Thyroid gland (tissue), 4 donors: ENCODE measurements at places on chromosomes 6 and 20.

DNA sequence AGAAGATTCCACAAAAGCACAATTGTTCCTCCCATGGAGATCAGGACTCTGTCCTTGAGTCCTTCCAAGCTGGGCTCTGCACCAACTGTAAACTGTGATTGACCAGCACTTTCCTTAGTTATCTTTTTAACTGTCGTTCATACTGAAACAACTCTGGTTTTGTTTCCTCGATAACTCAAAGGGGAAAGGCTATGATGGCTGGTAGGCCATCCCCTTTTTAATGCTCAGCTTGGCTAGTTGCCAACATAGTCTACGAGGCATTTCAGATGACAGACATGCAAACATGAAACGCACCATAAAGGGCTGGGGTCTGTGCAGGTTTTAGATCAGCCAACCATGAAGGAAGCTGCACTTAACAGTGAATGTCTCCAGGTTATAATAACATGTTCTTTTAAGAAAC is 497.1 kb upstream of the ARID1B start:
- no peak for DNase-seq

- DNase-seq = no peak
Measured at GRCh38 chr20:37311710-37312355, 22.4 kb downstream of the MANBAL start.

DNA sequence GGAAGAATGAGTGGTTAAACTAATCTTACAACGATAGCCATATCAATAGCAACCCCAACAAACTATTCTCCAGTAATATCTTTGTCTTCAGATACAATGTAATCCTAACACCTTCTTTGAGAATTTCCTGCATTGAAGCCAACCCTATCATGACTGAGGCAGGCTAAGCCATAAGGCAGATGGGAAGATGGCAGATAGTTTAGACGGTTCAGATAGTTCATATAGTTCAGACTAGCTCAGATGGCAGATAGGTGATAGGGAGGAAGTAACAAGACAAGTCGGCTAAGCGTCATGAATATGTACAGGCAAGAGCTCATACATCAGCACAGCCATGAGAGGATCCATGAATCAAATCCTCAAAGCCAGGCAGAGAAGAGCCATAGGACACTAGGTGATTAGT is 39.1 kb upstream of the BEND6 start:
- DNase-seq = no peak

- peak; percentile 81 for DNase-seq
Measured at GRCh38 chr20:36235892-36236785, at the start of gene AAR2. Gene AAR2, plus strand, starts transcription at chr20:36236478. Its CDS starts 3,391 bp downstream, at chr20:36239869.

DNA sequence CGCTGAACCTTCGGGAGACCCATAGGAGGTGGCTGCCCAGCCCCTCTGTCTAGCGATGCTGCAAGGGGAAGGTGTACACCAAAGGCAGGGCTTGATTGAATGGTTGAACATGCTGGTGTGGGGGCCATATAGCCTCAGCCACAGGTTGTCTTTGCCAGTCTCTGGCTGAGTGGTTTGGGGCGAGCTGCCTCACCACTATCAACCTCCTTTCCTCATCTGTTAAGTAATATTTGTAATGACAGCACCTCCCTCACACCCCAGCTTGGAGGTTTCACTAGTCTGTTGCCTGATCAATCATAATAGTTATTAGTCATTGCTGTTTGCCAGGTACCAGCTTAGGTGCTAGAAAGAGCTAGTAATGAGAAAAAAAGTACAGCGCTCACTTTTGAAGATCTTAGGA is 11.8 kb upstream of the ZNF831 start:
- no peak for DNase-seq

GRCh38 chr6:54043360-54043759 is 67.9 kb upstream of the MLIP start:
- DNase-seq = no peak

- no peak for DNase-seq
Measured at GRCh38 chr6:145898376-145898775, 65.8 kb downstream of the SHPRH start.

DNA sequence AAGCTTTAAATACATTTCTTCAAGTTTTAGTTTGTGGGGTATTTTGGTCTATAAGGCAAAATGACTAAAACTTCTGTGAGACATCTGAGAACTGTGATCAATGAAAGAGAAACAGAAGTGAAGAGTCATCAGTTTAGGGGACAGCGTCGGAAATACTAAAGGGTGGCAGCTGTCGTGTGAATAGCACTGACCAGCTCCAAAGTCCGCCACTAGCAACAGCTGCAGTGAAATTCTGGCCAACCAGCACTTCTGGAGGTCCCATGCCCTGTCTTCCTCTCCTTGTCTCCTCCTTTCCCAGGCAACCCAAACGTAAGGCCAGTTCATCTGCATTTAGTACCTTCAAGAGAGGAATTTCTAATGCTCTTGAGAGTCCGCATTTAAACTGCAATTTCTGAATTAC is 87.5 kb downstream of the DACT2 start:
- DNase-seq = no peak

DNA sequence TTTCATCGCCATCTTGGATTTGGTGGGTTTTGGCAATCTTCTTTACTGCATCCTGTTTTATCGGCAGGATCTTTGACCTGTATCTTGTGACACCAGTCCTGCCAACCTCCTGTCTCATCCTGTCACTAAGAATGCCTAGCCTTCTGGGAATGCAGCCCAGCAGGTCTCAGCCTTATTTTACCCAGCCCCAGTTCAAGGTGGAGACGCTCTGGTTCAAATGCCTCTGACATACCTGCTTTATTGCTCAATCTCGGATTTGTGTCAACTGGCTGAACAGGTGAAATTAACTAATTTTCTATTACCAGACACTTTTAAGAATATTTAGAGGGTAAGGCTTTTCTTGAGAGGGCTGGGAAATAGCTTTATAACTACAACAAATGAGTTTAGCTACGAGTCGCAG is 102.5 kb downstream of the SASH1 start:
- DNase-seq = no peak

DNA sequence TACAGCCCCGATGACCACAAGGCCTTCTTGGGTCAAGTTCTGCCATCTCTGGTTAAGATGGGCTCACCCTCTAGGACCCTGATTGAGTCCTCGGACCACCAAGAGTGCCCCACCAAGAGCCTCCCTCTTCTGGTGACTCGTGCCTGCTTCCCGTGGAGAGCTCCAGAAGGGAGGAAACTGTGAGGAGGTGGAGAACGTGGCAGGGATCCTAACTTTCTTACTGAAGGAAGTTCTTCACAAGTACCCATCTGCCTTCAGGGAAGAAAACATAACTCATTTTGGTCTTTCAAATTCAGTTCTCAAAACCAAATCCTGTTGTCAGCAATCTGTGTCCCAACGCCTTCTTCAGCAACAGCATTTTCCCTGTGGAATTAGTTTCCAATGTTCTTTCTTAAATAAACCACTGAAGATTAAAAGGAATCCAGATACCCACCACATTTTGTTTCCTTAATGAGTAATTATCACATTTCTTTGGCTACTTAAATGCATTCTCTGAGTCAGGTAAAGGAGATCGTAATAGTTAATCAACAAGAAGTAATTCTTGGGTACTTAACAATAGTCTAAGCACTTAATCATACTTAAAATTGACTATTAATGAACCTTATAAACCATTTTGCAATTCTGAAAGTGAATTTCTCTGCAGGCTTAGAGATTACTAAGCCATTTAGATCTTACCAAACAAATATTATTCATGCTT is 185.8 kb upstream of the SGK1 start:
- DNase-seq = no peak

DNA sequence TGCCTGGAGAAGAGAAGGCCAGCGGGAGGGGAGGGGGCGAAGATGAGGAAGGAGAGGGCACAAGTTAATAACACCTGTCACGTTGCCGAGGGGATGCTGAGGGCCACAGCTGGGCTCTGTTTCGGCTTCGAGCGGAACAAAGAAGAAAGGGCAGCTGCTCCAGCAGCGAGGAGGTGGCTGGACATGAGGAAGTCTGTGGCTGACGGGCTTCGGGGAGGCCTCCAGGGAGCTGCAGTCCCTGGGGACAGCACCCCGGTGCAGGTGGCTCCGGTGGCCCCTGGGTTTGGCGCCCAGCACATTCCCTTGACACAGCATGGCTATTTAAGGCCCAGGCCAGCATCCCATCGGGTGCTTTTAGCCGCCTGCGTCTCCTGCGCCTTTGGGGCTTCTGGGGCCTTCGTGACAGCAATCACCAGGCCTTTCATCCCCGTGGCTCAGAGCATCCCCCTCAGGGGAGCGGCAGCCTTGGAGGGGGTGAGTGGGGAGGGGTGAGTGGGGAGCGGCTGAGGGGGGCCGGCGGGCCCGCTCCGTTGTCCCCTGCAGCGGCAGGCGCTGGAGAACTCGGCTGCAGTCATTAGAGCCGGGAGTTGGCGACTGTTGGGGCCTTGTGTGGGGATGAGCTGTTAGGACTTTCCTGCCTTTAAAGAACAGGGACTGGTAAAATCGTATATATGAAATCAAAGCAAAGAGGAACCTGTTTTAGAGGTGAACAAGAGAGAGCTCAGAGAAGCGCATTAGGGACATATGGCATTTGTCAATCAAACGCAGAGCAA is 99.0 kb downstream of the TMEM242 start:
- no peak for DNase-seq

DNA sequence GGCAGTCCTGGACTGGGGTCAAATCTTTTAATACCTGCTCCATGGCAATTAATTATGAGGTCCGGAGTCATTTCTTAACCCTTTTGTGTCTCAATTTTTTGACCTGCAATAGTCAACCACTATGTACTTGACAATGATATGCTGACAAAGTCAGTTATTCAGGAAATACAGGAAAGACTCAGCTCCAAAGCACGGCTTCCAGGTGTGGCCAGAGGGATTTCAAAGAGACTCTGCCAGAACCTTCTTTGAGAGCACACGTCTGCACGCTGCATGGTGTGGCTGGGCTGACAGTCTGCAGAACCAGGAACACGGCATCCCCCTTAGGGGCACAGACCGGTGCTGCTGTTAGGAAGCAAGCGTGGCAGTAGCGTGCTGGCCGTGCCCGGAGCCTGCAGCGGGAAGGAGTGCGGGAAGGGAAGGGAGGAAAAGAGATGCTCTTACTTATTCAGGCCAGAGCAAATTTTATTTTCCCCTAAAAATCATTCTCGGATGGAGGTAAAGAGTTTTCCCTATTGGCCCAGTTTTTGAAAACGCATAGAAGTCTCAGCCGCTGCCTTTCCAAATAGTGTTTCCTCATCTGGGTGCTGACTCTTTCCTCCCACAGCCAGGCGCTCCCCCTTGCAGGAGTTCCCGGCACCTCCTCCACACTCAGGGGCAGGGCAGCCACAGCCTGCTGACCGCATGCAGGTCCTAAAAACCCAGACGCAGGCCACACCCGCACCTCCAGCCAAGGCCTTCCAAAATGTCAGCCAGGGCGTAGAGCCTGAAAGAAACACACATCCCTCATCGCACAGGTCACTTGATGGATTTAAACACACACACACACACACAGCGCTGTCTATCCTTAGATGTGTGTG is 187.4 kb upstream of the SNX9 start:
- DNase-seq = no peak

GRCh38 chr6:23851522-23851921 is 274.5 kb upstream of the NRSN1 start:
- DNase-seq = no peak

GRCh38 chr20:9025643-9026042 is 43.2 kb upstream of the PLCB4 start:
- no peak for DNase-seq

DNA sequence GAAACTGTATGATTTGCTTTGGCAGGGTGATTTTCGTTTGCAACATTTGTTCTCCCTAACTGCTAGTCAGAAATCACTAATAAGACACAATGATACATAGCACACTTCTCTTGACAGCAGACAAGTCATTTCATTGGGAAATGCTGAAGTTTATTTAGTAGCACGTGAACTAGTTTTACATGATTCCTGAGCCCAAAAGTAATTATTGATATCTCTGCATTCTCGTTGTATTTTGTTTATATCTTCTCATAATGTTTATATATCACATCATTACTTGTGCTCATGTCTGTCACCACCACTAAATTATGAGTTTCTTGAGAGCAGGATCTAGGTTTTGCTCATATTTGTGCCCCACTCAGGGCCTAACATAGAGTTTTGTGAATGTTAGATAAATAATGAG is 151.7 kb downstream of the KIF6 start:
- no peak for DNase-seq

GRCh38 chr6:128350416-128351254 is 169.8 kb downstream of the PTPRK start:
- no peak for DNase-seq

- DNase-seq = no peak
Measured at GRCh38 chr6:1118287-1118647, 193.6 kb upstream of the FOXQ1 start.
